Suppressor macrophage (primary cell): ENCODE measurements at places on chromosomes 6 and 20.

DNA sequence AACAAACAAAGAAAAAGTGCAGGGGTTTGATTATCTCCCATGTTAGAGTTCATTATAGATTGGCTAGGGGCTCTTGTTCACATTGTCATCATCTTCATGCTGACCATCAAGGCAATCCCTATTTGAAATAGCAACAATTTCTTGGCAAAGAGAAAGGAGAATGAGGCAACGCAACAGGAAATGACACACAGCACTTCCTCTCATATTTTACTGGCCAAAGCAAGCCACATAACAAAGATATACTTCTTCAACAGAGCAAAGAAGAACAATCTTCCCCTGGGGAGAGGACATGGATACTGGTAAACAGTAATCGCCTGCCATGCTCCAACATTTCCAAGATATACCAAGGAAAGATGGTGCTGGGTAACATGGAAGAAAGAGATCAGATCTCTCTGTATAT, 29.8 kb downstream of the EPM2A start:
- peak; percentile 60 for DNase-seq

GRCh38 chr6:11403035-11403601, 134.4 kb upstream of the TMEM170B start:
- peak; percentile 20 for DNase-seq

- no peak for DNase-seq
These were observed 139.9 kb downstream of the AGPAT4 start for GRCh38 chr6:161133963-161134362.

GRCh38 chr6:125798734-125799508, 8.2 kb downstream of the NCOA7 start:
- peak; percentile 60 for DNase-seq

DNA sequence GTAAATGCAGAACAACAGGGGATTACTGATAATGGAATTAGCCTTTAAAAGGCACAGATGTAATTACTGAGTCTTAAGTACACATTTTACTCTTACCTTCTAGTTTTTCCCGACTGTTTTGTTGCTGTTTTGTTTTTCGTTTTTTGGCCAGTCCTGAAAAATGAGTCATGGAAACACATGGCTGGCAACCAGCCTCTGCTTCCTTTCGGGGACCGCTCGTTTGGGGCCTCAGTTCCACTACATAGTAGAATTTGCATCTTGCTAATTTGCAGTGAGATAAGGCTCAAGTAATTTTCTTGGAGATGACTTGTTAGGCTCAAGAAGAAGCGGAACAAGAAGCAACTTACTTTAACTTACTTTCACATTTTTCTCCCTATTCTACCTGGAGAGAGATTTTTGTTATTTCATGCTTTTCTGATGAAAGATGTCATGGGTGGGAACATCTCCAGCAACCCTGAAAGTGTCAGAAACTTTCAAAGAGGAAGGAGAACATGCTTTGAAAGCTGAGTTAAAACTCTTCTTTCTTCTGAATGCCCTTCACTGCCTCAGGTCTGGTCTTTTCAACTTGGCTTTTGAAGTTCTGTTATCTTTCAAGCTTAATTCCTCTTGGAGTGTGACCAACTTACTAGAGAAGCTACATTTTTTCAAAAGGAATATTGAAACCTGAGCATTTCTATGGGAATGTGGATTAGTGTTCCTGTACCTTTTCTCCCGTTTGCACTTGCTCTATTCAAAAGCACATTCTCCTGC, 71.5 kb upstream of the HDAC2 start:
- no peak for DNase-seq

- peak; percentile 76 for DNase-seq
These were observed 1.5 kb downstream of the PABPC1L start for GRCh38 chr20:44911264-44911921.

DNA sequence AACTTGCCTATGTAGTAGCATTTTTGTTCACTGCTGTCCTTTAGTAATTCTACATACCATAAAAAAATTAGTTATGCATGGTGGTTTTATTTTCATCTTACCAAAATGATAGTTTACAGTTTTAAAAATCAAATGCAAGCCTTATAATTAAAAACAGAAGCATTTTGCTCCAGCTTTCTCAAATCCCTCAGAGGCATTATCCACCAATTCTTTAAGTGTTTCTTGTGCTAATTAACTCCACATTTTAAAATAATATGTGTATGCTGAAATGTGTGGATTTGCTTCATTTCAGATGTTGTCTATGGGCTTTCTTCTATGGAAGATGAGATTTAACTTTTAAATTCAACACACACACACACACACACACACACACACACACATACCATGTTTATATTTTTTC, 49.3 kb downstream of the PCSK2 start:
- no peak for DNase-seq

DNA sequence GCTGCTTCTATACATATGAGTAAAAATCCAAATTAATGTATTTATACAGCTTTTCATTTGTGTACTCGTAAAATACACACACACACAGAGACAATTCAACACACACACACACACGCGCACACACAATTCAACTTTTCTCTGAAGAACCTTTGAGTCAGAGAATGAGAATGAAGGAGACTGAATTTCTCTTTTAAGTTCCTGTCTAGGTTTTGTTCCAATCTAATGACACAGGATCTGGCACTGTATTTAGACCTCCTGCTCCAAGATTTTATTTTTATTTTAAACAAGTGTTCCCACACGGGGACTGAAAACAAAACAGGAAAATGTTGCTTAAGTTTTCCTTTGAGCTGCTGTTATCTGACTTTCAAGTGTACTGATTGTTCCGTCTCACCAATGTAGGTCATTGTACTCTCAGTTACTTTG, 250.8 kb downstream of the LAMA2 start:
- DNase-seq = no peak

DNA sequence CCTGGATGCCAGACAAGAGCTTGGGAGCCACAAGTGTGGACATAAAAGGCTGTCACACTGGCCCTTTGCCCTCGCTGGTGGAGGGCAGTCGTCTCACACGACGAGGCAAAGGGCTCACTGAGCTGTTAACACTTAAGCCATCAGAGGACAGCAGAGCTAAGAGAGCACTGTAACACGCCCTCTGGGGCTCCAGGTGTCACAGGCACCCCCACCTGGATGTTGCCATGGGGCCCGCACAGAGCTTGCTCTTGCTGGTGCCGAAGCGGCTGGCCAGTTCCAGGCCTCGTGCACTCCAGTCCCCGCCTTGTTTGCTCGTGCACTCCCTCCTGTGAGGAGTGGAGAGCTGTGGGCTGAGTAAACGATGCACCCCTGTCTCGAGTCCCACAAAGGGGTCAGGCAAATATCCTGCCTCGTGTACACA, 37.4 kb downstream of the SLC35D3 start:
- no peak for DNase-seq

DNA sequence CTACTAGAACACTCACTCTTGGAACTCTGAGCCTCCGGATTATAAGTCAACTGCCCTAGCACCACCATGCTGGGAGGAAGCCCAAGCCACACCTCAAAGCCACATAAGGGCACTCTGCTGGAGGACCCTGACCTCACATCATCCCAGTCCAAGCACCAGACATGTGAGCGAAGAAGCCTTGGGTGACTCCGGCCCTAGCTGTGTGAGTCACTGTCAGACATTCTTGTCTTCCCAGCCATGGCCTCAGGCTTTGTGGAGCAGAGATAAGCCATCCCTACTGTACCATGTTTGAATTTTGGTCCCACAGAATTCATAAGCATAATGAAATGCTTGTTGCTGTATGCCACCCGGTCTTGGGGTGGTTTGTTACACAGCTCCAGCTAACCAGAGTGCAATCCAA, 247.7 kb downstream of the SOD2 start:
- DNase-seq = no peak

- no peak for DNase-seq
These were observed 193.4 kb downstream of the SYNDIG1 start for GRCh38 chr20:24662752-24663365.

DNA sequence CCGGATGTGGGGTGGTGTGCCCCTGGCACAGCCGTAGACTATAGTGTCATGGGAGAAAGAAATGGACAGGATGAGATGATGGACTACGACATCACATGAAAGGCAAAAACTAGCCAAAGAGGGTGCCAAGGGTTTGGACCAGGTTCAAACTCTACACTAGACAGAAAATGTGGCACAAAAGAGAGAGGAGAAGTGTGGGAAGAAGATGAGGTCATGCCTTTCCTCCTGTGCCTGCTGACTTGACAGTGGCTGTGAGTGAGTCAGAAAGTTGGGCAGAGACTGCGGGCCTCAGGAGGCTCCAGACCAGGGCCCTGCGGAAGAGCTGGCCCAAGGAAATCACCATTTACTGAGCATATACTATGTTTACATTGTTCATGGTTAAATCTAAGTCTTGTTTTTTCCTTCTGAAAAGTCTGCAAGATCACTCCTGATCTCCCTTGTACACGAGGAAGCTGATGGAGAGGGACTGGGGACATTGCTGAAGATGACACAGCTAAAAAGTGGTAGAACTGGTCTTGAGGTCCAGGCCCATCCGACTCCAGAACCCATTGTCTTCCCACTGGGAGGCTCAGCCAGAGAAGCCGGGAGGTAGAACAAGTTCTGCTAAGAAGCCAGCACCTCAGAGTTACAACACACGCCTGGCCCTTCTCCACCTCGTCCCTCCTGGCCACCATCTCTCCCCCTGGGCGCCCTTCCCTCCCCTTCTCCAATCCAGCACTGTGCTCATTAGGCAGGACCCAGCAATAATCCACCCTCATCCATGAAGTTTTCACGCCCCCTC, 35.6 kb downstream of the CNKSR3 start:
- peak; percentile 84 for DNase-seq

- DNase-seq = no peak
These were observed 85.6 kb downstream of the GPR6 start for GRCh38 chr6:110063594-110064263.

DNA sequence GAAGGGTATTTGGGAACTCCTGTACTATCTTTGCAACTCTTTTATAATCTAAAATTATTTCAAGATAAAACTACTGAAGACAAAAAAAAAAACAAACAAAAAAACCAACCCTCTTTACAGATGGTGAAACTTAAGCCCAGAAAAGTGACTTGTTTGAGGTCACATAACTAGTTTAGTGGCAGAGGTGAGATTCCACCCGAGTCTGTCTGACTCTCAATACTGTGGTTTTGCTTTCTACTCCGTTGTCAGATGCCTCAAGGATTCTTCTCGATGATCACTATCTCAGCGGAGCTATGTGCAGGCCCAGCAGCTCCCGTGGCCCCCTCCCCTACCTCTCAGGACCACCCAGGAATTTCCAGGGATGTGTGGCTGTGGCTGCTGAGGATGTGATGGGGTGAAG, 36.1 kb upstream of the KCNB1 start:
- DNase-seq = no peak

DNA sequence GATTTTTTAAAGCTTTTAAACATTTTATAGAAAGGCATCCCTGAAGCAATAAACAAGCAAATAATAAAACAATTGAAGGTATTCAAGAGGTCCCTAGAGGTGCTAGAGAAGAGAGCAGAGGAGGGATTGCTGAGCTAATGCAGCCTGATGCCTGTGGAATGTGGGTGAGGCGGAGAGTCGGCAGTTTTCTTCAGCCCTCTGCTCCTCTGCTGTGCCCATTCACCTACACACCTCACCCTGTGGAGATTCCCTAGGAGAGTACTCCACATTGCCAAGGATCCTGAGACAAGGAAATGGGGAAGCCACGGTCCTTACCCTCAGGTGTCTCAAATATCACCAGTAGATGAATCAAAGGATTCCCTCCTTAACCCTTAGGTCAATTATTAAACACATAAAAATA, 199.8 kb upstream of the POU3F2 start:
- DNase-seq = no peak

DNA sequence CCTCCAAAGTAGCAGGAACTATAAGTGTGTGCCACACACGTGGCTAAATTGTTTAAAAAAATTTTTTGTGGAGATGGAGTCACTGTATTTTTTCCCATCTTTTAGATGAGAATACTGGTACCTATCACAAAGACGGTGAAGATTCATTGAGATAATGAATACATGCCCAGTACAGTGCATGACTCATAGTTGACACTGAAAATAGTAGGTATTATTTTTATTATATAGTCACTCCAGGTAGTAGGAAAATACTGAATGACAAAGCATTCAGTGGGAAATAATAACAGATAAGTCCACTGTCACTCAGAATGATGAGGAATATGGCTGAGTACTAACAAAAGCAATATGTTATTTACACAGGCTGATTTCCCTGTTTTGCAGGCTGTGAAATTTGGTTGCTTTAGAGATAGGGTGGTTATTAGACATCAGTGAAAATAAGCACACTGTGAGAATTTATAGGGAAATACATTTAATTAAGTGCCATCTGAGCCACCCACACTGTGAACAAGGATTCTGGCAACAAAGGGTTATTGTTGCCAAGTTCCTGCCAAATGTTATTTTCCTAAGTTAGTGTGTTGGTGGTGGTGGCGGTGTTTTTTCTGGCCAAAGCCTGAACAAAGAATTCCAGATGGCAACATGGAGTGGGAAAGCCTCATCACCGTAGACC, 129.8 kb upstream of the FOXQ1 start:
- no peak for DNase-seq

DNA sequence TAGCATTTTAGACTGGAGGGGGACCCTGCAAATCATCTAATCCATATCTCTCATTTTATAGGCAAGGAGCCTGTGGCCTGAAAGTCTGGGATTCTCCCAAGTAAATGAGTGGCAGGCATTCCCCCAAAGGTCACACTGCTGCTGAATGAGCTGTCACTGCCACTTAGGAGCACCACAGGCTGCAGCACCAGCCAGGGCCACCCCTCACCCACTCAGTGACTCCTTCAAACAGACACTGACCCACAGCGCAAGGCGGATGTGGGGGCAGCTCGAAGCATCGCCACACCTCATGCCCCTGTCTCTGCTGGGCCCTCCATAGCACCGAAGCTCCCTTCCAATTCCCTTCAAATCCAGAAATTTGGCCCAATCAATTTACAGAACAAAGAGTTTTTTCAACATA, 119.9 kb upstream of the ARID1B start:
- DNase-seq = no peak

- DNase-seq = no peak
These were observed 49.0 kb downstream of the CPXM1 start for GRCh38 chr20:2751347-2751877.

DNA sequence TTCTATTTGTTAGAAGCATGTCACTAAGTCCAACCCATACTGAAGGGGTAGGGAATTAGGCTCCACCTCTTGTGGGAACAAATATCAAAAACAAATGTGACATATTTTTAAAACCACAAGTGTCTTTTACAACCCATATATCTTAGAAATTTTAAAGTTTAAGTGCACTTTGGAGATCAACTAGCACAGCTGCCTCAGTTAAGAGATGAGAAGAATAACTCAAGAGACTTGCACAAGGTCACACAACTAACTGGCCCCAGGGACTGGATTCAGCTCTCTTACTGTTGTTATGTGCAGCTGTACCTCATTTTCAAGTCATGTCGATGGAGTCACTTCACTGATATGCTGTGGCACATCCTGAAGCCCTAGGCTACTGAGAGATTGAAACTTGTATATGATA, 102.9 kb upstream of the BMP2 start:
- DNase-seq = no peak

GRCh38 chr6:37830225-37830624, 10.7 kb downstream of the ZFAND3 start:
- DNase-seq = no peak

DNA sequence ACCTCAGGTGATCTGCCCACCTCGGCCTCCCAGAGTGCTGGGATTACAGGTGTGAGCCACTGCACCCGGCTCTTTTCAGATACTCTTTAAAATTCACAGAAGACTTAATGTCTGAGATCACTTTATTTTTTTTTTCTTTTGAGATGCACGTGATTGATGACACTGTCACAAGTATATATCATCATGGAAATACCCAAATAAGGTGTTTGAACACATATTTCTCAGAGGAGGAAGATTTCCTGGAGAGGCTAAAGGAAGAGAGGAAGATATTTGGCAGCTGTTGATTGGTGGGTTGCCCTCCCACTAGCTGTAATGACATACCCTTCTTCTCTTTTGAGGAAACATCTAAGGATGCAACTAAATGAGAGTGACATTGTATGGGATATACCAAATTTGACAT, 225.9 kb upstream of the CITED2 start:
- DNase-seq = no peak
